ENCODE measurements at places on chromosomes 16 and 17.
A peak's percentile ranks its signal among the peaks of the same experiment; 100 is the strongest.

DNA sequence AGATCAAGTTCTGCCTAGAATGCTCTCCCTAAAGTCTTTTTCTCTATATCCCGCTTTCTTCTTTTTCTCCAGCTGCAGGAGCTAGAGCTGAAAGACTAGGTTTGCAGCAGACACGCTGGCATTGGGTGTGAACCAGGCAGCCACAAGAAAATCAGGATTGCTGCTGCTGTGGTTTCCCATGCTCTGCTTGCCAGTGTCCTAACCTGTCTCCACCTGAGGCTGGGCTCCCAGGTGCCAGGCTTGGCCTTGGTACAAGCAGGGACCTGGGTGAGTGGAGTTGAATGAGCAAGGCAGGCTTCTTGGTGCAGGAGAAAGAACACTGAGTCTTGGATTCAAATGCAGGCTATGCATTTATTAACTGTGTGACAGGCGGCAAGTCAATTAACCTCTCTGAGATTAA, 440.3 kb upstream of the MAF start:
- no peak for DNase-seq

GRCh38 chr17:40666331-40666730, 1.4 kb upstream of the KRT222 start:
- DNase-seq, result no peak

GRCh38 chr16:52756812-52757517, 210.0 kb upstream of the TOX3 start:
- DNase-seq, result no peak

DNA sequence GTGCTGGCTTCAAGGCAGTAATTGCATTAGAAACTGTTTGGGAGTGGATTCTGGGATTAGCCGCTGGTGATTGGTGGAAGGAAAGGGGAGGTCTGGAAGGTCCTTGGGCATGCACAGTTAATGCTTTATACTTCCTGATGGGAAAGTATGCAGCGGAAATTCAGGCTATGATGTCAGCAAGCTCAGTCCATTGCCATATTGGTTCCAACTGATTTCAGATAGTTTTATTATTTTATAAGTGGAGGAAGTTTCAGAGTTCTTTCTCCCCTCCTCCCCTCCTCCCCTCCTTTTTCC, 8.1 kb upstream of the CMTR2 start:
- no peak for DNase-seq

DNA sequence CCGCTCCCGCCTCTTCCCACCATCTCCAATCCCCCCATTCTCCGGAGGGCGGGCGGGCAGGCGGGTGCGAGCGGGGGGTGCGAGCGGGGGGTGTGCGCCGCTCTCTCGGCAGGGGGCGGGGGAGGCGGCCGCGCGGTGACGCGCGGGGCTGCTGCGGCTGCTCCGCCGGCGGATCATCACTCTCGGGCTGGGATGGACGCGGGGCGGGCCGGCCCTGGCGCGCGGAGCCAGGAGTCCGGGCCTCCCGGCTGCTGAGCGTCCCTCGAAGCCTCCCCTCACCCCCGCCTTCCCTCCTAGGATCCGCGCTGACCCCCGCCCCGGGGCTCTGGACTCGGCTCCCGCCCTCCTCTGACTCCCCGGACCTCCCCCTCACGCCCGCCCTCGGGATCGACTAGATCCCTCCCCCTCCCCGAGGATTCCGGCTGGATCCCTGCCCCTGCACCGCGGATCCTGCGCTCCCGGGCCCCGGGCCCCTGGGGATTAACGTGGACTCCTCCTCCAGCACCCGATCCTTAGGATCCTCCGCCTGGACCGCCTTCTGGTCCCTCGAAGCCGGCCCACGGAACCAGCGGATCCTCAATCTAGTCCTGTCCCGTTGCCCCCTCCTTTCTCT, 946 bp upstream of the TMEM256 start:
- no peak for DNase-seq

- DNase-seq, result no peak
These were observed 82.8 kb upstream of the MED9 start for GRCh38 chr17:17393976-17394375.

DNA sequence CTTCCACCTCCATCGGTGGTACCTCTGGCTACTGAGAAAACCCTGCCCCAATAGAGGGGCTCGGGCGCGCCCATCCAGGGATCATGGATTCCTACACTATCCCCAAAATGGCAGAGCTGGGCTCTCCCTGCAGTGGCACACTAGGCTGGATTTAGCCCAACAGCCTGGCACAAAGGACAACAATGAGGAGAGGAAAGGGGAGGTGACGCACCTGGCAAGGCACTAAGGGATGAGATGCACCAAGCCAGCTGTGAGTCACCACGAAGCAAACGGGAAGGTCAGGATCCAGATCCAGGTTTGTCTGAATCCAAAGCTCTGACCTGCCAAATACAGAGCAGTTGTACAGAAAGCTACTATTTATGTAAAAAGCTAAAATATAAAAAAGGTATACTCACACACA, 18.1 kb downstream of the UBE2O start:
- no peak for DNase-seq

DNA sequence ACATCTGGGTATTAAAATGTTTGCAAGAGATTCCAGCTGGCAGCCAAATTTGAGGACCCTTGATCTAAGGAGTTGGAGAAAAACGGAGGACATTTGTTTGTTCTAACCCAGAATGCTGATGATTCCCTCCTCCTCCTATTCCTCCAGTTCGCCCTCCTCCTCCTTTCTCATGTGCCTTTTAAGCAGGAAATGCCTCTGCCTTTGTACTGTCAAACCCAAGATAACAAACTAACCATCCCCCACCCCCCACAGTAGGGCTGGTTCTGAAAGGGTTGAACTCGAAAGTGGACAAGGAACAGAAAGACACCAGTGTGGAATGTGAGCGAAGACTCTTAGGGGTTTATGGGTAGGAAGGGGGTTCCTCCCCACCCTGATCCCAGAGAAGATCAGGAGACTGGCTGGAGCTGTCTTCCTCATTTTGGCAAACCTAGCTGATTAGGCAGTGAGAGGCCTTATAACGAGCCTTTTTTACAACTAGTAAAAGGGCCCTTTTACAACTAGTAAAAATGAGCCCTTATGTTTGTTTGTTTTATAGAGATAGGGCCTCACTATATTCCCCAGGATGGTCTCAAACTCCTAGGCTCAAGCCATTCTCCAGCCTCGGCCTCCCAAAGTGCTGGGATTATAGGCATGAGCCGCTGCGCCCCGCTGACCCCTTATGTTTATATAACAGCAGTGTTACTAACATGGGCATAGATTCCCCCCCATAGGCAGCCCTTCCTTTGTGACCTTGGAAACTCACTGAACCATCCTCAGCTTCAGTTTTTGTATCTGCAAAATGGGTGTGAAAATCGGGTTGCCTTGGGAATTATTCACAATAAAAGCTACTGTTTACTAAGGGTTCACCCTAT, 975 bp downstream of the CHD9 start:
- no peak for DNase-seq

DNA sequence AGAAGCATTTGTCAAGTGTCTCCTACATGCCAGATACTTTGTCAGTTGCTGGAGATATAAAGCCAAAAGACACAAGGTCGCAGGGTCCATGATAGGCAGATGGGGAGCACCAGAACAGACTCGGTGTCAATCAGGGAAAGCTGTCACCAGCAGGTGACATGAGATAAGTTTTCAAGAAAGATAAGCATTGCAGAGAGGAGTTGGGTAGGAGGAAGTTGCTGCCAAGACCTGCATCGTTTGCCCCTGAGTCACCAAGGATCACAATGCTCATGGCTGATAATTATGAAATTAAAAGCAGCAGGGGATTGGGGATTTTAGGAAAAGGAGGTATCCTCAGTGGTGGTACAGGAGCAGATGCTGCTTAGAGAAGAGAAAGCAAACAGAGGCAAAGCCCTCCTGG, 551.1 kb upstream of the CDH11 start:
- no peak for DNase-seq

DNA sequence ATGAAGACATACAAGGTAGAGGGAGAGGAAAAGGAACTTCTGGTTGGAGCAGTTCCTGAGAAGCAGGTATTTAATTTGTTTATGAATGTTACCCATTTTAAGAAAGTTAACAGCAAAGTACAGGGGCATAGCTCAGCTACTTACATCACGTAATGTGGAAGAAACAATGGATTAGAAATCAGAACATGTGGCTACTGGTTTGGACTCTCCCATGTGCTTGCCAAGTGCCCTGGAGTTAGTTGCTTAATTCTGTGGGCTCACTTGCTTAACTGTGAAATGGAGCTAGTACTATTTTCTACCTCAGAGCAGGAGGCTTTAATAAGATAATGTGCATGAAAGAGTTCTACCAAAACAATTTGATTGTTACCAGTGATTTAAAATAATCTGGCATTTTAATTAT, 27.3 kb downstream of the RSPRY1 start:
- no peak for DNase-seq

- DNase-seq, result no peak
These were observed 74.2 kb upstream of the NLK start for GRCh38 chr17:27968206-27968732.

GRCh38 chr17:7862692-7863437, 5.1 kb downstream of the CYB5D1 start:
- DNase-seq, result no peak

GRCh38 chr17:80442764-80443163, 27.8 kb downstream of the ENDOV start:
- DNase-seq, result no peak

- no peak for DNase-seq
These were observed 75.7 kb downstream of the SPAG9 start for GRCh38 chr17:51044976-51045375.

DNA sequence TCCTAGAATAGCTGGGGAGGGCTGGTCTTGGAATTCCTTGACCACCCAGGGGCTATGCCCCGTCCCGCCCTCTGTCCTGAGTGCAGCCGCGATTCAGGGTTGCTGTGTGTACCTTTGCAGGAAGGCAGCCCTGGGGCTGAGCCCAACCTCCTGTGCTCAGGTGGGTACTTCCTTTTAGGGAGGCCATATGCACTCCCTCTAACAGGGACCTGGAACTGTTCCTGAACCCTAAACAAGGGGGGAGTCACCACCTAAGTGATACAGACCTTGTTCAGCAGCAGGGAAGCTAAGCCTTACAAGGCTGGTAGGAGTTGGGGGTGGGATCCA, 24.6 kb downstream of the LLGL2 start:
- DNase-seq, result no peak

DNA sequence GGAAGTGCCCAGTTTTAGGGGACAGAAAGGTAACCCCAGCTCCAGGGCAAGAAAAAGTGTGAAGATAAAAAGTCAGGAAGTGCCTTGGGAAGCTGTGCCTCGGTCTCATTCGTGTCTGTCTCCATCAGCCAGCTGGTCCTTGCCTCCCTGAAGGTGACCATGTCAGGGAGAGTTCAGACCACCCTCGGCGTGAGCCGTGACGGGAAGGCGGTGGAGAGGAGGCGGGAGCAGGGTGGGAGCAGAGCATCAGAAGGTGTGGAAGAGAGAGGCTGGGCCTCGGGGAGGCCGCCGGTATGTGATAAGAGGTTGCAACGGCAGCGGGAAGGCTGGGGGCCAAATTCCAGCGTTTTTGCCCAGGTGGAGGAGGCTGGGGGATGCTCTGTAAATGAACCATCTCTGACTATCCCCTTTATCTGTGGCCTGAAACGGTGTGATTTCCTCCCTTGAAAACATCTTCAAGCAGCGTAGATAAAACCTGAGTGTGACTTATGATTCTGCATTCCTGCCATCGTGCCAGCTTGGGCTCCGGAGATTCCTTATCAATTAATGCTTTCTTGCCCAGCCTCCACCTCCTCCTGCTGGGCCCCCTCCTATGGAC, 251.8 kb downstream of the IRF8 start:
- no peak for DNase-seq

GRCh38 chr16:78813661-78814311, 714.3 kb downstream of the WWOX start:
- DNase-seq, result no peak

DNA sequence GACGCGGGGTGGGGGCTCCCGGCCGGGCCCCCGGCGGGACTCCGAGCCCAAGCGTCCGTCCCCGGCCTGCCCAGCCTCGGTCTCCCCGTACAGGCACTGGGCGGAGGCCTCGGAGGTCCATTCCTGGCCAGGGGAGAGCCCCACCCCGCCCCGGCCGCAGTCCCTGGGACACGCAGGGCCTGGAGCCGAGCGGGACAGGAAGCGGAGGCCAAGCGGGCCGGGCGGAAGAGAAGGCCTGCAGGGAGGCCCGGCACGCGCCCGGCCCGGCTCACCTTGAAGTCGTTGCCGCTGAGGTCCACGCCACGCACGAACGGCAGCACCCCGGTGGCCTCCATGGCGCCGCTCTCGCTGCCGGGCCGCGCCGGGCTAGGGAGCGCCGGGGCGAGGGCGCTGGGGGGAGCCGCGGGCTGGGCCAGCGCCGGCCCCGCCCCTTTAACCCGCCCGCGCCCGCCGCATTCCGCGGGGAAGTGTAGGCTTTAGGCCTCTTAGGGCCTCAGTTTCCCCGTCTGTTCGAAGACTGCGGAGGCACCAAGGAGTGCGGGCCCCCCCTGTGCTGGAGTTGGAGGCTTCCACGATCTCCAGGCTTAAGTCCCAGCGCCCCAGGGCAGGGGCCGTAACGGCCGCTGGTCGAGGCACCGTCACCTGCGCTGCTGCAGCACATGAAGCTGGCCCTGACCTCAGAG, at the start of gene FLII:
Gene FLII (minus strand): TSS at position 383 of the 683 bp plus-strand sequence. CDS start 48 bp downstream, at position 335.
- peak; percentile 65 for DNase-seq
